ENCODE measurements at places on chromosomes 11 and 22.

DNA sequence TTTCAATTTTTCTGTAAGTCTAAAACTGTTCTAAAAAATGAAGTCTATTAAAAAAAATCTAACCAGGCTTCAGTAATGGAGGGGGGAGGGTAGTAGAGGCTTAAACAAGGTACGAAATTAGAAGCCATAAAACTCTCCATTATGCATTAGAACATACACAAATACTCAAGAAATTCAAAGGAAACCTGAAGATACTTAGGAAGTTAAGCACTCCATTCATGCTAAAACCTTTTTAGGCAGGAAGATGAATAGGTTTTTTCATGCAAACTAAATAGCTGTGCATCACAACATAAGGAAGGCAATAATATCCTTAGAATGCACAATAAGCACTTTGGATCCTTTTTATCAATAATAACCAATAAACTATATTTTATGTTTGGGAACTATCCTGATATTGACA is 2.4 kb downstream of the RAB6A start:
- DNase-seq: no peak

- DNase-seq: no peak
These were observed 237.5 kb upstream of the CCDC90B start for GRCh38 chr11:83523676-83524075.

DNA sequence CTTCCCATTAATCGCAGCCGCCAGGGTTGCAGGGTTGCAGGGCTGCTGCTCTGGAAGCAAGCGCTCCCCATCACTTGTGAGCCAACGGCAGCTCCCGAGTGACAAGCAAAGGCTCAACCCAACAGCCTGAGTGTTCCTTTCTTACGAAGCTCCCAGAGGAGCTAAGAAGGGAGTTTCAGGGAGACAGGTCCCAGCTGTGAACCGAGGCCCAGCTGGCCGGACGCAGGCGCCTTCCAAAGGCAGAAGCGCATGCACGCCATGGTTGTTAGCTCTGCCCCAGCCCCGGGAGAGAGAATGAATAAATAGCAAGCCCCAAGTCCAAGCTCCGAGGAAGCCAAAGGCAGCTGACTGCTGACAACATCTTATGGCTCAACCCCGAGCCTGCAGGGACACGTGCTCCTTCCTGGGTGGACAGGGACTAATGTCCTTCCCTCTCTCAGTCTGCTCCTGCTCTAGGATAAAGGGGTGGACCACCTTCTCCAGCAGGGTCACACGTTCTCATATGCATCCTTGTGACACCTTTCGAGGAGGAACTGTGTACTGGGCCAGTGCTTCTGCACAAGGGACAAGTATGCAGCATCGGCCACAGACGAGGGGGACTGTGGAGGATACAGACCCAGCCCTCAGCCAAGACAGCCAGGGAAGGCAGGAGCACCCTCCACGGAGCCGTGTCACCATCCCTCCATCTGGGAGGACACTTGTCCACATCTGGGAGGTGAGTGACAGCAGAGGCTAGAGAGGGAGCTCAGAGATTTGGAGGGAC is 29.9 kb downstream of the SHANK2 start:
- no peak for DNase-seq

GRCh38 chr22:45689211-45689610 is 17.6 kb downstream of the ATXN10 start:
- no peak for DNase-seq

DNA sequence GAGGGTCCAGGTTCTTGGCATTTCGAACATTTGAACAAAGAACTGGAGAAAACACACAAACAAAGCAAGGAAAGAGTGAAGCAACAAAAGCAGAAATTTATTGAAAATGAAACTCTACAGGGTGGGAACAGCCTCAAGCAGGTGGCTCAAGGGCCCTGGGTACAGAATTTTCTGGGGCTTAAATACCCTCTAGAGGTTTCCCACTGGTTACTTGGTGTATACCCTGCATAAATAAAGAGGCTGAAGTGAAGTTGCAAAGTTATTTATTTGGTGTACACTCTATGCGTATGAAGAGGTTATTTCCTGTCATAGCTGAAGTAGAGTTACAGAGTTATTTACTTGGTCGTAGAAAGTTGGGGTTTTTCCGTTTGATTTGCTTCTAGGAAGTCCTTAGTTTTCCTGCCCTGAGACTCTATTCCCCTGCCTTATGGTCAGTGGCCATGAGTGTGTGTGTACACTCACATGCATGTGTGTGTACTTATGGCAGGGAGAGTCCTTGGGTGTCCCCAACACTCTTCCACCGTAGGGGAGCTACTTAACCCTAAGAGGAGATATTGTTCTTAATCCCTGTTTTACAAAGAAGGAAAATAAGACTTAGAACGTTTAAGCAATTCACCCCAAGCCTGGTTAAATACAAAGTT is 5.6 kb upstream of the SMCO4 start:
- no peak for DNase-seq

DNA sequence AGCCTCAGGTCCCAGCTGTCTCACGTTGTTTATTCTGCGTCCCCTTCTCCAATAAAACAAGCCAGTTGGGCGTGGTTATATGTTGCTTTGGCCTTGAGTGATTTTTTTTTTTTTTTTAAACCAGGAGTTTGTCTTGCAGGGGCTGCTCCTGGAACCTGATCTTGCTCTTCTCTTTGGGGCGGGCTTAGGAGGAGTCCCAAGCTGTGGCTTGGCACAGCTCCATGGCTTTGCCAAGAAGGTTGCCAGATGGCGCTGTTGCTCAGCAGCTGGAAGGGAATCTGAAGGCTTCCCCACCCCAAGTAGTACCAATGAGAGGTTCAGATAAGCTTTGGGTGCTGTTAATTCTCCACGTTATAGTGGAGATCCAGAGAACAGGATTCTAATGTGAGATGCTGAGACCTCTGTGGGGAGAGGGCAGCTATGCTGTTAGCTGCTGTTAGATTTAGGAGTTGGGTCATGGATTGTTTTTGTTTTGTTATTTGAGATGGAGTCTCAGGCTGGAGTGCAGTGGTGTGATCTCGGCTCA is 2.0 kb upstream of the FERMT3 start:
- DNase-seq: peak; percentile 90

- DNase-seq: no peak
These were observed 440 bp upstream of the TIMP3 start for GRCh38 chr22:32800994-32801536.

DNA sequence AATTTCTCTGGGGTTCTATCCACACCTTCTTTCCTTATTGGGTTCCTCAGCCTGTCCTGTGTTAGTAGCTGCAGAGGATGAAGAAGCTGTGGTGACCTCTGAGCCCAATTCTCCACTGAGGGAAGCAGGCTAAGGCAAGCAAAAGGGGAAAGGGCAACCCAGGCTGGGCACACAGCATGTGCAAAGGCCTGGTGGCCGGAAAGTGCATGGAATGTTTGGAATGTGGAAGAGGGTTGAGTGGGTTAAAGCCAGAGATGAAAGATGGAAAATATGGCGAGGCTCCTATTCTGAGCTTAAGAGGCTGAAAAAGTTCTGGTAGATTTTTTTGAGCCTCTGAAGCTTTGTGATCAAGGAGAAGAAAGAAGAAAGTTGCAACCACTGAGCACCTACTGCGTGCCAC is 247.1 kb downstream of the MIAT start:
- DNase-seq: no peak

- DNase-seq: no peak
These were observed 113.9 kb downstream of the CCDC81 start for GRCh38 chr11:86488553-86488952.

- DNase-seq: no peak
These were observed 59.9 kb upstream of the C11orf87 start for GRCh38 chr11:109362059-109362458.

GRCh38 chr11:97656356-97656755 is 1266.5 kb downstream of the JRKL start:
- no peak for DNase-seq

DNA sequence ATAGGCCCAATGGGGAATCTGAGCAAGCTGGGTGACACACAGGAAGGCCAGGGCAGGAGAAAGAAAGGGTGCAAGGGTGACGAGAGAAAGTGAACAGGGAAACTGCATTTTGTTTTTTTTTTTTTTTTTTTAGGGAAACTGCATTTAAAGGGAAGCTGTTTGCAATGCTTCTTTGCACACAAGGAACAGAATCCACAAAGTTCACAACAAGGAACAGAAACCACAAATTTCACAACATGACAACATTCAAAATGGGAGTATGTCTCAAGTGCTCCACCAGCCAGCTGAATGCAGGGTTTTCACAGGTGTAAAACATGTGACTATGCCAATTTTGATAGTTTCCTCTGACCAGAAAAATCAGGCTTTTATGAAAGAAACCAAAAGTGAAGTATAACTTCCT is 6.8 kb upstream of the PLAAT3 start:
- DNase-seq: no peak

DNA sequence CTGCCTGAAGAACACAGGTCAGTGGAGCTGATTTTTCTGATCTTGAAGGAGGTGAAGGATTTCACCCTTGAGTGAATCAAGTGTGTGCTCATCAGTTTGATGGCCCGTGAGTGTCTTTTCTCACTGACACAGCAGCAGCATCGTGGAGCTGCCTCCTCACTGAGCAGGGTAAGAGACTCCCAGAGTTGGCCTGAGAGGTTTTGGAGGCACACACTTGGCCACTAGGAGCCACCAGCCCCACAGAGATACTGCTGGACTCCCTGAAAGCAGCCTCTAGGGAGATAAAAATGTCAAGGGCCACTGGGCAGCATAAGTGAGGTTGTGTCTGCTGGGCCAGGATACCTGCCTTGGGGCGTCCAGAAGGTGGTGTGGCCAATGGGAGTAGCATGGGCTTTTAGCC is 245.4 kb downstream of the GRIK4 start:
- no peak for DNase-seq

- no peak for DNase-seq
These were observed 43.0 kb upstream of the HIPK3 start for GRCh38 chr11:33214187-33214586.

GRCh38 chr11:110428040-110428439 is 1.7 kb upstream of the FDX1 start:
- DNase-seq: no peak

DNA sequence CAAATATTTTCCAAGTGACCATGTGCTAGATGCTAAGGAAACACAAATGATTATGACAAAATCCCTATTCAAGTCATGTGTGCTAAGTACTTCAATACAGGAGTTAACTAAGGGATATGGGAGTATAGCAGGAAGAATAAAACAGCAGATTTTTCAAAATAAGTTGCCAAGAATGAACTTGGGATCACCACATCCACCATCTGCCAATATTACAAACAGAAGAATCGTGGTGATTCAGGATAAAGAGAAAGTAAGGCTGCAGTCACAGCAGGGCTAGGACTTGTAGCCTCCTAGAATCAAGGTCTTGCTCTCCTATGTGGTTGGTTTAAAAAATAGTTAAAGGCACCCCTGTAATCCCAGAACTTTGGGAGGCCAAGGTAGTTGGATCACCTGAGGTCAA is 34.3 kb downstream of the MRTFA start:
- no peak for DNase-seq

GRCh38 chr11:118016104-118016503 is 29.9 kb downstream of the IL10RA start:
- DNase-seq: no peak

DNA sequence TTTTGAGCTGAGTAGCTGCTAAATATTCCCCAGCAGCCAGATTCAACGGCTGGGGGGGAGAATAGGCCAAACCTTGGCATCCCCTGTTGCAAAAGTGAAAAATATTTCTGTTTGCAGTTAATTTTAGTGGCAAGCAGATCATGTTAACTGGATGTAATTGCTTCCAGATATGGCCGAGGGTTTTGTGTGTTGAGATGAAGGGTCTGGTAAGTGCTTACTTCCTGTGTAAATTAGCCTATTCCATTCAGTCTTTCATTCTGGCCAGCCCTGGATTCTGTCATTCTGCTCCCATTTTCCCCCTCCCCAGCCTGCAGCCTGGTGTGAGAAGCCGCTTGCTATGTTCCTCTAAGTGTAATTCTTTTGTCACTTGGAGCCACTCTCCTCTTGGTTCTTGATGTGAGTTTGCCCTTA is 17.4 kb downstream of the ZBTB16 start:
- no peak for DNase-seq
